ENCODE measurements at places on chromosomes 6 and 20.

DNA sequence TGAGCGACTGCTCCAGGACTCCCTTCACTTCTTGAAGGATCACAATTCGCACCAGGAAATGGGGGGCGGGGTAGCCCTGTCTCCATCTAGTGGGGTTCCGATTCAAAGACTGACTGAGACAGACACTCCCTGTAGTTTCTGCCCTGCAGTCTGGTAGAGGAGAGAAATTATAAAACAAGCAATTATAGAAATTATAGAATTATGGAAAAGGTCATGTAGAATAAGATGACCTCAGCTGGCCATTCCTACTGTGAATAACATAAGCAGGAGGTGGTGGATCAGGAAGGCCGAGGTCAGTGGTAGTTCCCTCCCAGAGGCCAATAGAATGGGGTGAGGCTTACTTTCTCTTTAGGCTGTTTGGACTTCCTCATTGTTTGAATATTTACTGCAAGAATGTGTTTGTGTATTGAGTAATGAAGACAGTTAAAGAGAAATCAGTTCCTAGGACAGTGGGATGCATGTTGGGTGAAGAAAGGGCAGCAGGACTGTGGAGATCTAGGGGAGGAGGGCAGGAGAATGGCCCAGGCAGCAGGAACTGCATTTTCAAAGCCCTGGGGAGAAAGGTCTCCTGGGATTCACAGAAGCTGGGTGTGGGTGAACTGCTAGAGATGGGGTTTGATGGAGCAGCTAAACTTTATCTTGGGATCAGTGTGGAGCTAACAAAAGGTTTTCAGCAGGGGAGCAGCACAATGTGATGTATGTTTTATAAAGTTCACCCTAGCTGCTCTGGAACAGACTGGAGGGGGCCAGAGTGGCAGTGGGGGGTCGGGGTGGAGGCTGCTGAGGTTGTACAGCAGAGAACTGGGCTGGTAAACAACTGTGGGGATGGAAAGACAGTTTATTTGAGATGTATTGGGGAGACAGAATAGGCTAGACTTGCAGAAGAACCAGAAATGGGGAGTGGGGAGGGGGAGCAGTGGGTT is 2.1 kb downstream of the ZNF341 start:
- DNase-seq = no peak

GRCh38 chr20:58989196-58989595 is 8.1 kb downstream of the NELFCD start:
- DNase-seq = no peak

- DNase-seq = no peak
Measured at GRCh38 chr6:136840276-136841001, 18.0 kb downstream of the PEX7 start.

DNA sequence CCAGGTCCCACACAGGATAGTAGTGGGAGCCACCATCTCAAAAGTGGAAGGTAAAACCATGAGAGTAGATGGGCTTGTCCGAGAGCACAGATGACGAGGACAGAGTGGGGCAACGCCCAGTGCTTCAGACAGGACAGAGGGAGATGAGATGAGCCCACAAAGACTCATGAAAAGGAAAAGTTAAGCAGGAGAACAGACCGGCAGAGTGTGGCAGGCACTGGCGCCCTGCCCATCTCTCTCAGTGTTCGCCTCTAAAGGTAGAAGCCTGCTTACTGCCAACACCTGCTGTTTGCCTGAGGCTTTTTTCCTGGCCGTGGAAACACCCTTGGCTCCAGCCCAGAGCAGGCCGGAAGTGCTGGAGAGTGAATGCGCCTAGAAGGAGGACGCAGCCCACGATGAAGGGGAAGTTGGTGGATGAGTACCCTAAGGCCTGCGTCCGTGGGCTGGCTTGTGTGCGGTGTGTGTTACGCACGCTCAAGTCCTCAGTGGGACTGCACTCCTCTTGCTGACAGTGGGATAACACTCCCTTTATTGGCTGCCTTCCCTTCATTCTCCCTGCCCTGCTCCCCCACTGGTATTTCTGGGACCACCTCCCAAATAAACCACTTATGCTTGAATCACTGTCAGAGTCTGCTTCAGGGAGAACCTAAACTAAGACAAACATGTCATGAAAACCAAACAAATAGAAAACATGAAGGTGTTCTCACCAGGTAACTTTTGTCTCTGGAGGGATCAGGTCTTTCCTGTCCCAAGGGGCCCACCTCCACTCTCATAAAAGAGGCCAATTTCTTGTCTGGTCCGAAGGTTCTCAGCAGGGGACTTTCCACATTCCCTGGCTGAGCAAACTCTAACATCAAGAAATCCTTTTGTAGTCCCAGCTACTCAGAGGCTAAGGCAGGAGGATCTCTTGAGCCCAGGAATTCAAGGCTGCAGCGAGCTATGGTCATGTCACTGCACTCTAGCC is 9.1 kb upstream of the FOXP4 start:
- DNase-seq = no peak

DNA sequence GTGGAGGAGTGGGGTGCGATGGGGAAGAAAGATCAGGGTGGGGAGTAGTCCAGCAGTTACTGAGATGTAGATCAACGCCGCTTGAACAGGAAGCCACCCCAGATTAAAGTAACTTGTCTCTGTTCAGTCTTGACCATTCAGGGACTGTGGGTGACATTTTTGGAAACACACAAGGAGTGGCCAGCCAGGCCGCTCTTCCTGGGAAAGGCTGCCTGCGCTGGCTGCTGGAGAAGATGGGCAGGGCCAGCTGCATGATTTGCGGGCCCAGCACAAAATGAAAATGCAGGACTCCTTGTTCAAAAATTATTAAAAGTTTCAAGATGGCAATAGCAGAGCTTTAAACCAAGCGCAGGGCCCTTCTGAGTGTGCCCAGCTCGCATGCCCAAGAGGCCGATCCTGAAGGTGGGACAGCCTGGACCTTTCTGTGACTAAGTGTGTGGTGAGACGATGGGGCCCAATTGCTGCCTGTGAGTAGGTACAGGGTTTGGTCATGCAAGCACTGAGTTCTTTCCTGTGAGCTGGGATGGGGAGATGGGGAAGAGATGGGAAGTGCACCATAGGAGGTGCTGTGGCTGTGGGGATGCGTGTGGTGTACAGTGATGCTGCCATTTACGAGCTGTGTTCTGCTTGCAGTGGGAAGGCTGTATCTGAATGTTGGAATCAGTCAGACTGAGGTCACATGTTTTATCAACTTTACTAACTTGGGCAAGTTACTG is 51.3 kb downstream of the DAAM2 start:
- no peak for DNase-seq

DNA sequence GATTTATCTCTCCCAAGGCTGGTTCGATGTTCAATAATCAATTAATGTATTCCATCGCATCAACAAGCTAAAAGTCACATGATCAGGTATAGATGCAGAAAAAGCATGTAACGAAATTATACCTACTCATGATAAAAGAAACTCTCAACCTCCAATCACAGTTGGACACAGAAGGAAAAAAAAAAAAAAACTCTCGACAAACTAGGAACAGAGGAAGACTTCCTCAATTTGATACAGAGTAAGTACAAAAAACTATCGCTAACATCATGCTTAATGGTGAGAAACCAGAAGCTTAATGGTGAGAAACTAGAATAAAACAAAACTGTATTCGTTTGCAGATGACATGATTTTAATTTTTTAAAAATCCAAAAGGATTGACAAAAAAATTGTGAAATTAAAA is 62.0 kb upstream of the SMIM29 start:
- DNase-seq = no peak

- no peak for DNase-seq
Measured at GRCh38 chr6:5513408-5513807, 252.1 kb downstream of the FARS2 start.

- no peak for DNase-seq
Measured at GRCh38 chr20:40262219-40262618, 426.8 kb downstream of the MAFB start.

All from islet precursor cell (in vitro differentiated cells).